ENCODE measurements at places on chromosomes 1 and 21.

DNA sequence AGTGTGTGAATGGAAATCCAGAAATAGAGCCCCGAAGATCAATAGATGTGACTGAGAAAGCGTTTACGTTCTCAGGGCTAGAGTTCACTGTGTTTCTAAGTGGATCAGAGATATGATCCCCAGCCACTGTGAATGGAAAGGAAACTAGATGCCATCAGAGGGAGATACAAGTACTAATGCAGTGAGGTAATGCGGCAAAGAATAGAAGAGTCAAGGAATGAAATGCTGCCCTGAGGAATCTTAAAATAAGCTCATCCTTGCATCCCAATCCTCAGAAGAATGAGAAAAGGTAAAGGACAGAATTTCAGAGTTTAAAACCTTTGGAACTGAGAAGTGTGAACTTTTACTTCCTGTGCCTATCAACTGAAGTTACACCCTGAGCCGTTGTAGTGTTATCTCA, 165.5 kb upstream of the ESRRG start:
- DNase-seq, result no peak

DNA sequence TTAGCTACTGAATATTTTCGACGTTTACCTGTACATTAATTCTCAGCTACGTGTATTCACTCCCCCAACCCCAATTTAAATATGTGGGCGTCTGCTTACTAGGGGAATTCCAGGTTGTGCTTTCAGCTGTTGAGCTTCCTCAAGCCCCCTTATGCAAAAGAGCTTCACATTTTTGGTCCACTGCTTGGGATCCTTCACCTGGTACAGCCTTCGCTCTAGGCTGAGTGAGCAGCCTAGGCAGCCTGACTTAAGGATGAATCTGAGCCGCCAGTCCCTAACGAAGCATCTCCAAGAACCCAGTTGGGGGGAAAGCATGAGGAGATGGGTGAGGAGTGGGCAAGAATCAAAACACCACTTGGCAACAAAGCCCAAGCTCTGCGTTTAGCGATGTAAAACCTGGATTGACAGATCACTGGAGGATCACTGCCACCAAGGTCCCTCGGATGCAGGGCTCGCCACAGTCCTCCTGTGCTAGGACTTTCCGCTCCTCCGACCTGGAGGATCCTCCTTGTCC, 674 bp downstream of the BCL10 start:
- no peak for DNase-seq

DNA sequence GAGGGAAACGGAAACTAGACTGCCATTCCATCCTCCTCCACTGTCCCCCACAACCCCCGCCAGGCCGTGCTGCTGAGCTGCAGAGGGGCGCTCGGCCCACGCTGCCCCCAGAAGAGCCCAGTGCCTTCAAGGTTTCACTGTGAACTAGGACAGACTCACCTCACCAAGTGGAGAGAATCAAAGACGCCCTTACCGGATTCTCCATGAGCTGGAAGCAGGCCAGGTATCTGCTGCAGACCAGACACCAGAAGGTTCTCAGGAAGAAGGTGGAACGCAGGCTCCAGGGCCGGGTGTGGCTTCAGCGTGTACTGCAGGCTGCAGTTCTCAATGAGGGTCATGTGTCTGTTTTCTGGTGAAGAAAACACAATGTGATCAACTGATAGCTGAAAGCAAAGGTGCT, 30.6 kb downstream of the NPHP4 start:
- no peak for DNase-seq

GRCh38 chr21:45938811-45939520, 42.6 kb upstream of the COL6A1 start:
- no peak for DNase-seq

DNA sequence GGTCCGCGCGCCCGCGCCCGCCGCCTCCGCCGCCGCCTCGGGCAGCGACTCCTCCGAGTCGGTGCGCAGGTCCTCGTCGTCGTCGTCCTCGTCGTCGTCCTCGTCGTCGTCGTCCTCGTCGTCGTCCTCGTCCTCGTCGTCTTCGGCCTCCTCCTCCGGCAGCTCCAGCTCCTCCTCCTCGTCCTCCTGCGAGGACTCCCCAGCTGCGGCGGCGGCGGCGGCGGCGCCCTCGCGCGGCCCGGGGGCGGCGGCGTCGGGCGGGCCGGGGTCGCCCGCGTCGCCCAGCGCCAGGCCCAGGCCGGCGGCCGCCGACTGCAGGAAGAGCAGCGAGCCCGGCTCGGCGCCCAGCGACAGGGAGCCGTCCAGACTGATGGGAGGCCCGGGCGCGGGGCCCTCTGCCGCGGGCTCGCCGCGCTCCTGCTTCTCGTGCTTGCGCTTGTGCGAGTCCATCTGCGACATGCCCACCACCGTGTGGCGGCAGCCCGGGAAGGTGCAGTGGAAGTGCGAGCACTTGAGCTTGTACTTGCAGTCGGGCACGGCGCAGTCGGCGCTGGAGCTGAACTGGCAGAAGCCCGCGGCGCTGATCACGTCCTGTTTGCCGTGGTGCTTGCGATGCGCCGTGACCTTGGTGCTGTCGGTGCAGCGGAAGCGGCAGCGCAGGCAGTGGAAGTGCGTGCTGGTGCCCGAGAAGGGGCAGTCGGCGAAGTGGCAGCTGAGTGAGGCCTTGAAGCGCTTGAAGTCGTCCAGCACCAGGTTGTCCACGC, 157.3 kb downstream of the CASZ1 start:
- DNase-seq, result no peak

- no peak for DNase-seq
Measured at GRCh38 chr1:221823561-221823960, 81.7 kb upstream of the DUSP10 start.

- DNase-seq, result peak; percentile 60
Measured at GRCh38 chr1:29470087-29470787, 233.9 kb downstream of the PTPRU start.

DNA sequence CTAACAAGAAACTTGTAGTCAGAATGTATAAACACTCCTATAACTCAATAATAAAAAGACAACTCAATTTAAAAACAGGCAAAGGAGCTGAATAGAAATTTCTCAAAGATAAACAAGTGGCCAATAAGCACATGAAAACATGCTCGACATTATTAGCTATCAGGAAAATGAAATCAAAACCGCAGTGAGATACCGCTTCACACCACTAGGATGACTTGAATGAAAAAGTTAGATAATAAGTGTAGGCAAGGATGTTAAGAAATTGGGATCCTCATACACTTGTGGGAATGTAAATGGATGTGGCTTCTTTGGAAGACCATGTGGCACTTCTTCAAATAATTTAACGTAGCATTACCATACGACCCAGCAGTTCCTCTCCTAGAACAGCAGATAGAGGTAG, 8.9 kb downstream of the RALGPS2 start:
- no peak for DNase-seq

Measured in cerebellar cortex (tissue), 1 donor.